Posterior cingulate gyrus (tissue), 11 donors: ENCODE measurements at places on chromosomes 12 and 14.

DNA sequence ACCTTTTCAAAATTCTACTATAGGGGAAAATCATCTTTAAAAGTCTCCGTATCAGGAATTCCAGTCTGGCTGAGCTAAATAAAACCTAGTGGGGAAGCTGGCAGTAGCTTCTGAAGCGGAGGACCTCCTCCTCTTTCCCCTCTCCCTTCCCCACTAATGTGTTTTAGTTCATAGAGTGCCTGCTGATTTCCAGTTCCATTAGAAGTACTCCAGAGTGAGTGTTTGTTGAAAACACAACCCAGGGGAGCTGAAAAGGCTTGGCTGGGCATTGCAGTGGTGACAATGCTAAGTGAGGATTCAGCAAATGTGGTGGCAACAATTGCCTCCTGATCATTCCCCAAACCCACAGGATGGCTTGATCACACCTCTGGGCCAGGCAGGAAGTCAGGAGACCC is 144.2 kb upstream of the FRMD6 start:
- no peak for DNase-seq

DNA sequence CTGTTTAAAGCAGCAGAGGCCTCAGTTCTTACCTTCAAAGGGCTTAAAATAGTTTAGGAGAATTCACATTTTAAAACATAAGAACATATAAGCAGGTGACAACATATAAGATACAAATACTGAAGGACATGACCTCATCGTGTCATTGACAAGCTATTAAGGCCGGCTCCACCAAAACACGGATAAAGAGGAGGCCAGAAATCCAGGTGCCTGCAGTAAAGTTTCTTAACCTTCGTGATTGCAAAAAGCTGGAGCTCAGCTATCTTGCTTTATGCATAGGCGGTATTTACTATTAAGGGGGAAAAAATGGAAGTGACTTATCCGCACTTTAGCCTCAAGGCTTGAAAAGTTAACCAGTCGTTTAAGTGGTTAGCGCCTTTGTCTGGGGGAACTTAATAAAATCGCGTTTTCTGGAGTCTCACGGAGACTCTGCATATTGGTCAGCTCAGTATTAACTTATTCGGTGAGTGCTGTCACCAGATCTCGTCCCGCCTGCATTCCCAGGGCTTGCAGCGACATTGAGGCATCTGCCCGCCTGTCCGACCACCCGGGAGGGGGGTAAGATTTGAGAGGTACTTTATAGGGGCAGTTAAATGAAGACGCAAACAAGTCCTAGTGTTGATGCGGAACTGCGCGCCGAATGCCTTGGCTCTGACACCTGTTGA is 1.1 kb upstream of the SP1 start:
- DNase-seq: no peak

DNA sequence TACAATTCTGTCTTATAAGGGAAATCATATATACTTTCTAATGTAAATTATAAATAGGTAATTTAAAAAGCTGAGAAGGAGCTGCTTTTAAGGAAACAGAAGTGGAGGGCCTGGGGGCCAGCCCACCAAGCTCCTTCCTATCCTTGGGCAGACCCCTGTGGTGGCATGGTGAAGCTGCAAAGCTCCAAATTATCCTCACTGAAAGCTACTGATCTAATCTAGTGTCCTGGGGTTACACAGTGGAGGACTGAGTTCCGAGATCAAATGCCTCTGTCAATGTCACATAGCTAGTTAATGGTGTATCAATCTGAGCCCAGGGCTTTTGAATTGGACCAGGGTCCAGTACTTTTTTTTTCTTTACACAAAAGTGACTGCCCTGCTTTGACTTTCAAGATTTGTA is 355.4 kb downstream of the CEP128 start:
- DNase-seq: no peak

DNA sequence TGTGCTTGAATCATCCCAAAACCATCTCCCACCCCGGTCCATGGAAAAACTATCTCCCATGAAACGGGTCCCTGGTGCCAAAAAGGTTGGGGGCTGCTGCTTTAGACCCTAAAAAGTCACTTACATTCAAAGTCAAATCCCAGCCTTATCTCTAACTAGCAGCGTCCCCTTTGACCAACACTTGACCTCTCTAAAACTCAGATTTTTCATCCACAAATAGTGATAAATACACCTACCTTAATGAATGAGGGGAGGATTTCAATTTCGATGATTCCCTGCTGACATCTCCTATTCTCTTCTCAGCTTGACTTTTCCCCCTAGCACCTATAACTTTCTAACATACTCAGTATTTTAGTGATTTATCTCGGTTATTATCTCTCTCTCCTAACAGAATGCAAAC is 137.3 kb downstream of the BTG1 start:
- DNase-seq: no peak

GRCh38 chr12:31298922-31299321 is 27.0 kb downstream of the SINHCAF start:
- no peak for DNase-seq

GRCh38 chr12:10607885-10608458 is 5.4 kb downstream of the MAGOHB start:
- DNase-seq: no peak

- no peak for DNase-seq
These were observed 299.3 kb upstream of the RTL1 start for GRCh38 chr14:101202627-101203404.
